ENCODE measurements at places on chromosomes 16 and 17.

- no peak for ATAC-seq
Observed at GRCh38 chr17:55458287-55458900, 36.8 kb upstream of the MMD start.

DNA sequence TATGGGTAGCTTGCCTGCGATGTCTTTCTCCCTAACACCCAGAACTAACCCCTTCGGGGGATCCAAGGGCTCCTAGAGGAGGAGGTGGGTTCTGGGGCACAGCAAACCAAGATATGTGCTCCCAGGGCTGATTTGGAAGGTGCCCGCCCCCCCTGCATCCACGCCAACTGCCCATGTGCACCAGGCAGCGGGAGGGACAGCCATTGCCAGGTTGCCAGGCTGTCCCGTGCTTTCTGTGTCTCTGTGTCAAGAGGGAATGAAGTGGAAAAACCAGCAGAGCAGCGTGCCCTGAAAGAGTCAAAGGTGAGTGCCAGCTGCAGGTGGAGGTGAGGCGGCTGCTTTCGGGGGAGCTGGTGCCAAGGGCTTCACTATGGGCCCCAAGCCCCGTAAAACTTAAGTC is 6.4 kb downstream of the TEKT5 start:
- ATAC-seq = no peak

DNA sequence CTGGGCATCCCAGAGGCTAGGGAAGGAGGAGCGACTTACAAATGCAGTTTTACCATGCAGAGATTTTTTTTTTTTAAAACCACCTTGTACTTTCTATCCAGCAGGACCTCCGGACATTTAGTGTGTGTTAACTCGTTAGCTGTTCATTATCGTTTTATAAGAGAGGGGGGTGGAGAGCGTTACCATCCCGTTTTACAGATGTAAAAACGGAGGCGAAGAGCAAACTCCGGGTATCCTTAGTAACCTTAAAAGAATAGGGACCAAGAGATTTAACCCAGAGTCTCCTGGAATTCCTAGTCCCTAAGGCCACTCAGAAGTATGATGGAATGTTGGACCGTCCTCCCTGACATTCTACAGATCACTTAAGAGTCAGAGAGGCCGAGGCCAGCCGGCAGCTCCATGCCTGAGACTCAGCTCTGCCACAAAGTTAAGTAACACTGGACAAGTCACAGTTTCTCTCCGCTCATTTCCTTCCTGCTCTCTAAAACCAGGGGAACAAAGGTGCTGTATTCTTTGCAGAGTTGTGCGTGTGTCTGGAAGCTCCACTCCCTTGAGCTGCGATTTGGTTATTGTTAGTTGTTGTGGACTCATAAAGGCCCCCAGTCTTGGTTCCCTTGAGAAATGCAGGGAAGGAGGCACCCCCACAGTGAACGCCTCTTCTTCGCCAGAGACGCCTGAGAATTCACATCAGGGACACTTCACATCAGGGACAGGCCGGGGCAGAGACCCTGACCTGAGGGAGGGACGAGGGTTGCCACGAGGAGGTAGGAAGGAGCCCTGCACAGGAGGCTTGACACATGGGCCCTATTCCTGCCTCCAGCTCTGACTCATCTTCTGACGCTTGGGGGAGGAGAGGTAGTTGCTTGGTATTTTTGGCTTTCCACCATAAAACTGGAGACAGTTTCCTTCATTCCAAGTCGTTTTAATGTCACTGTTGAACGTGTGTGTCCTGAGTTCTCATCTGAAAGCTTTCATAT is 1.2 kb downstream of the DUSP14 start:
- ATAC-seq = peak; percentile 17

DNA sequence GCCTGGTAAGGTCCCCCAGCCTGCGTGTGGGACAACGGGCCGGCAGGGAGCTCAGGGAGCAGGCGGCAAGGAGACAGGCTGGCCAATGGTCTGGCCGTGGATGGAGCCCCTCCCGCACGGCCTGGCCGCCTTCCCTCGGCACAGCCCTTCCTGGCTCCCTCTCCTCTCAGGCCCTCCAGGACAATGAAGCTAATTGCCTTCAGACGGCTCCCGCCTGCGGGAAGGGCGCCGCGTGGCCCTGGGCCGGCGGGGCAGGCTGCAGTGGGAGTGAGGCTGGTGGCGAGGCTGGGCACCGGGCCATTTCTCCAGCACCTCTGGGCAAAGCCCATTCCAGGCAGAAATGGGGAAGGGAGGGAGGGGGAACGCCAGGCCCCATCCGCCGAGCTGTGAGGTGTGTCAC is 50.9 kb downstream of the ENGASE start:
- no peak for ATAC-seq

- ATAC-seq = no peak
Observed at GRCh38 chr16:4227040-4227332, 14.9 kb downstream of the SRL start.

- ATAC-seq = no peak
Observed at GRCh38 chr17:351449-351738, 1.2 kb downstream of the RPH3AL start.

DNA sequence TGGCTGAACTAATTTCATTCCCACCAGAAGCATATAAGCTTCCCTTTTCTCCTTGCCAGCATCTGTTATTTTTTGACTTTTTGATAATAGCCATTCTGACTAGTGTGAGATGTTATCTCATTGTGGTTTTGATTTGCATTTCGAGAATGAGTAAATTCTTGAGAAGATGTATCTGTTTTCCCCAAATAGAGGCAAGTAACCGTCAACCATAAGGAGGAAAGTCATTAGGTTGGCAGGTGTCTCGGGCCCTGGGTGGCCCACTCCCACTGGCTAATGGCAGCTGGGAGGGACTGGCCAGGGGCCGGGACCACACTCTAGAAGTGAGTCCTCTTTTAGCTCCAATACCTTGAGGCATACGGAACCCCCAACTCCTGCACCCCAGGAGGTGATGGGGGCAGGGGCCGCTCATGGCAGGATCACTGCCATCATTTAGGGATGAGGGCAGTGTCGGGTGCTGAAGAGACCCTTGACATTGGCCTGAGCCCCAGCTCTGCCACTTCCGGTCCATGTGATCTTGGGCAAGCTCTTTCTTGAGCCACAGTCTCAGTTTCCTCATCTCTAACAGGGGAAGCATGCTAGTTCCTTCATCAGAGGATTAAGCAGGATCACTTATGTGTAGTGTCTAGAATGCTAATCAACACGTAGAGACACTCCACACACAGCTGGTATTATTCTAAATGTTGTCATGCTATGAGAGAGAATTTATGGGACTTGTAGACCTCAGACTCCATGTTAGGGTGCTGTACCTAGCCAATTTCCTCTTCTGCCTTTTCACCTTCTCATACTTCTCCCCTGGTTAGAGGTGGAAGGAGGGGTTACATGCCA is 44.3 kb downstream of the RGS9 start:
- ATAC-seq = peak; percentile 85

DNA sequence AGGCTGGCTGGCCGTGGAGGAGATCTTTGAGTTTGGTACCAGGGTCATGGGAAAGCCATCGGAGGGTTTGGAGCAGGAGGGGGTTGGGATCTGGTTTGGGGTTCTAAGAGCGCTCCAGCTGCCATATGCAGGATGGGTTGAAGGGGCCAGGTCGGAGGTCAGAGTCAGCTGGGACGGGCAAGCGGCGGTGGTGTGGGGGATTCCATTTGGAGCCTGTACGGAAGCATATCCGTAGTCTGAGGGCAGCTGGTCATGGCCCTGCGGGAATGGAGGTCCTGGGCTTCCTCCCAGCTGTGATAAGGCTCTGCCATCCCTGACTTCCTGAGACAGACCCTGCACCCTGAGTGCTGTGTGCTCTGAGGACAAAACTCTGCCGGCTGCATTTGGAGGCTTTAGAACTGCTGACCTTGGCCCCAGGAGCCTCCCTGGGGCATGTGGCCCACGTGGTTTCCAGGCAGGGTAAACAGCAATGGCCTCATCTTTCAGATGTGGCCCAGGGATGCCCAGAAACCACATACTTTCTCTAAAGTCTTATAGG is 46.5 kb downstream of the ATP2C2 start:
- no peak for ATAC-seq

DNA sequence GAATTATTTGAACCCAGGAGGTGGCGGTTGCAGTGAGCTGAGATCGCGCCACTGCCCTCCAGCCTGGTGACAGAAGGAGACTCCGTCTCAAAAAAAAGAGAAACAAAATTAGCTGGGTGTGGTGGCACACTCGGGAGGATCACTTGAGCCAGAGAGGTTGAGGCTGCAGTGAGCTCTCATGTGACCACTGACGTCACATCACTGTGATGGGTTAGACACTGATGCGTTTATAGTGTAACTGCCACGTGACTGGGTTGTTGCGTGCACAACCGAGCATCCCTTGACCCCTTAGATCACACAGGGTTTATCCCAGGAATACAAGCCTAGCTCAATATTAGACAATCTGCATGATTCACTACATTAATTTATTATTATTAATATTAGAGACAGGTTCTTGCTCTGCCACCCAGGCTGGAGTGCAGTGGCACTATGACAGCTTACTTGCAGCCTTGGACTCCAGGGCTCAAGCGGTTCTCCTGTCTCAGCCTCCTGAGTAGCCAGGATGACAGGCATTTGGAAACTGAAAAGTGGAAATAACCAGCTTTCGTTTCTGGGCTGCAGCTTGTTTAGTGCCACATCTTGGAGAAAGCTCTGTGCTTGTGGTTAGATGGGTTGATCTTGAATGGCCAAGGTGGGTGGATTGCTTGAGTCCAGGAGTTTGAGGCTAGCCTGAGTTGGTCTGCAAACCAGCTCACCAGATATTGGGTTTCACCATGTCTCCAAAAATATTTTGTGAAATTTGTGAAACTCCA is 26.4 kb upstream of the ABR start:
- peak; percentile 46 for ATAC-seq

GRCh38 chr17:66715745-66716156 is 119.2 kb upstream of the CACNG5 start:
- peak; percentile 17 for ATAC-seq

DNA sequence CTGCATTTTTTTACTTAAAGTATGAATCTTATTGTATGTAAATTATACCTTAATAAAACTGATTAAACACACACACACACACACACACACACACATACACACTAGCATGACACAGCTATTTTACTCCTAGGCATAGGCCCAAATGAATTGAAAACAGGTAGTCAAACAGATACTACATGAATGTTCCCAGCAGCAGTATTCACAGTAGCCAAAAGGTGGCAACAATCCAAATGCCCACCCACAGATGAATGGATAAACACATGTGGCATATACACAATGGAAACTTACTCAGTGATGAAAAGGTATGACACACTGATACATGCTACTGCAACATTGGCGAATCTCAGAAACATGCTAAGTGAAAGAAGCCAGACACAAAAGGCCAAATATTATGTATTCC is 223.5 kb downstream of the CYB561 start:
- ATAC-seq = peak; percentile 87

DNA sequence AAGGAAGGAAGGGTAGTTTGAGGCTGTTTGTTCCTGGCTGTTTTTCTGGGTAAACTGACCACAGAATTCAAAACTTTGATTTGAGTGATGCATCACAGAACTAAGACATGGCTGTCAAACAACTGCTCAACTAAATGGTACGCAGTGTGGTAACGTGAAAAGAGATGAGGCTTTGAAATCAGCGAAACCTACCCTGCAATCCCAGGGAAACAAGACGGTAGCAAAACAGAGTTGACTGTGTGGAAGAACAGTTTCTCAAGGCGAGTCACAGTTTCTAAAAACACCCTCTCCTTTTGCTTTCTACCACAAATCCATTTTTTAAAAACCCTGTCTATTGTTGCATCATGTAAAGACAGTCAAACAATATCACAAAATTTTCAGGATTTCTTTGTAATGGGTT is 156.0 kb upstream of the MAF start:
- peak; percentile 86 for ATAC-seq

- no peak for ATAC-seq
Observed at GRCh38 chr17:32485261-32486110, 1.3 kb upstream of the CDK5R1 start.

DNA sequence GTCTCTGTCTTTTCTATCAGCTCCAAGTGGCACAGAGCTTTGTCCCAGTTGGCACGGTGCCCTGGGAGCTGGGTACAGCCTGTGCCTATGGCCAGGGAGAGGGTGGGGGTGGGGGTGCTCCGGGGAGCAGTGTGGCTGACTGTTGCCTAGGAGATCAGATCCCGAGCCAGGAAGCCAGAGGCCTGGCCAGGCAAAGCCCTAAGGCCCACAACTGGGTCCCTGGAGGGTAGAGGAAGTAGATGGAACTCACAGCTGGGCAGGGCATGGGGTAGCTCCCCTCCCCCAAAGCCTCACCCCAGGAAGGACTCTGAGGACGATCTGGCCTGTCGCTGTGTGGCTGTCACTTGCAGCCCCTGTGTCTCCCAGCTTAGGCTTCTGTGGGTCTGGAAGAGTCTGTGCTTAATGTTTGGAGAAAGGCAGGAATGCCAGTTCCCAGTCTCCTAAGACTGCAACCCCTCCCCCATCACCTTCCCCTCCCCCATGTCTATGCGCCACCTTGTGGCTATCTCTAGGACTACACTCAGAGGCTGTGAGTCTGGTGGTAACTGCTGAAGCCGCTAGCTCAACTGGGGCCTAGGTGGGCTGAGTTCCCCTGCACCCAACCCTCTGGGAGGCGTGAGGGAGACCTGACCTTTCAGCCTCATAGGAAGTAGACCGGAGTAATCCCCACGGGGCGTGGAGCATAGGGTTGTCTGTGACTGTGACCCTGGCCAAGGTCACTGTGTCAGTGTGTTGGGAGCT is 12.6 kb downstream of the THRA start:
- ATAC-seq = peak; percentile 85

GRCh38 chr16:64996641-64997040 is 125.2 kb downstream of the CDH11 start:
- no peak for ATAC-seq

- no peak for ATAC-seq
Observed at GRCh38 chr16:85625485-85626117, 12.5 kb downstream of the GSE1 start.

DNA sequence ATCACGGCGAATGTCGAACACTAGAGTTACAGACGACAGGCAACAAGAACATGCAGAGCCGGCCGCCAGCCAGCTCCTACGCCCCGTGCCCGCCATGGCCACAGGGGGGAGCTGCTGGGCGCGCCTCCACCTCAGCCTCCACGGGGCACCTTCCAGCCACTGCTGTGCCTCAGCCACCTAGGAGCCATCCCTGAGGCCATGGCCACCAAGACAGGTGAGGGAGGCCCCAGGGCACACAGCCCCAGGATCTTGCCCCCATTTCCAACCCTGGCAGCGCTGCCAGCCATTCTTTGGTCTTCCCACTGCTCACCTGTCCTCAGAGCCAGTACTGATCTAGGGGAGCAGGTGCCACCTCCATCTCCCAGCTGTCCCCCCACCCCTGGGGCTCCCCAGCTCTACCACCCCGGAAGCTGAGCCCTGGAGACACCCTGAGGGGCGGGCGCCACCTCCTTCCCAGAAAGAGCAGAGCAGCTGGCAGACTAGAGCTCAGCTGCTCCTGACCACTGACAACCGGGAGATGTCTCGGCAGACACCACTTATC is 11.8 kb downstream of the GNPTG start:
- peak; percentile 97 for ATAC-seq

DNA sequence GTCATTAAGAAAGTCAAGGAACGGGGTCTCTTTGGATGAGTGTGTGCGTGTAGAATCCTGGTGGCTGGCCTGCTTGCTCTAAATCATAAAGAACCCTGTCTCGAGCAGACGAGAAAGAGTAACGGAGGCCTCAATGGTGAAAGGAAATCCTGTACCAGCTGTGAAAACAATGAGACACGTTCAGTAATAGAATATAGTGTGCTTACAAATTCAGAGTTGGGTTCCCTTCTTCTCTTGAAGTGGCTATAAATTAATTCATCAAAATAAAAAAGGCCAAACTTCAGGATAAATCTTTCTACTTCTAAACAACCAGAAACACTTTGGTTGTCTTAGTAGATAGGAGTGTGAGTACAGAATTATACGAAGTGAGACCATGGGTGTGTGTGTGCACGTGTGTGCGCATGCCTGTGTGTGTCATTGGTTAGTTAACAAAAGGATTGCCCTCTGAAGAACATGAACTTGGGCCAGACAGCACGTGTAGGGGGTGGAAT is 48.5 kb downstream of the WWOX start:
- ATAC-seq = no peak

All from activated T-helper 17 cell treated with anti-CD3 and anti-CD28 coated beads, Interleukin-2, amount 50 U/mL, for 72 hours (primary cell).